Fibroblast of skin of right biceps (primary cell): ENCODE measurements at places on chromosomes 1 and 21.

DNA sequence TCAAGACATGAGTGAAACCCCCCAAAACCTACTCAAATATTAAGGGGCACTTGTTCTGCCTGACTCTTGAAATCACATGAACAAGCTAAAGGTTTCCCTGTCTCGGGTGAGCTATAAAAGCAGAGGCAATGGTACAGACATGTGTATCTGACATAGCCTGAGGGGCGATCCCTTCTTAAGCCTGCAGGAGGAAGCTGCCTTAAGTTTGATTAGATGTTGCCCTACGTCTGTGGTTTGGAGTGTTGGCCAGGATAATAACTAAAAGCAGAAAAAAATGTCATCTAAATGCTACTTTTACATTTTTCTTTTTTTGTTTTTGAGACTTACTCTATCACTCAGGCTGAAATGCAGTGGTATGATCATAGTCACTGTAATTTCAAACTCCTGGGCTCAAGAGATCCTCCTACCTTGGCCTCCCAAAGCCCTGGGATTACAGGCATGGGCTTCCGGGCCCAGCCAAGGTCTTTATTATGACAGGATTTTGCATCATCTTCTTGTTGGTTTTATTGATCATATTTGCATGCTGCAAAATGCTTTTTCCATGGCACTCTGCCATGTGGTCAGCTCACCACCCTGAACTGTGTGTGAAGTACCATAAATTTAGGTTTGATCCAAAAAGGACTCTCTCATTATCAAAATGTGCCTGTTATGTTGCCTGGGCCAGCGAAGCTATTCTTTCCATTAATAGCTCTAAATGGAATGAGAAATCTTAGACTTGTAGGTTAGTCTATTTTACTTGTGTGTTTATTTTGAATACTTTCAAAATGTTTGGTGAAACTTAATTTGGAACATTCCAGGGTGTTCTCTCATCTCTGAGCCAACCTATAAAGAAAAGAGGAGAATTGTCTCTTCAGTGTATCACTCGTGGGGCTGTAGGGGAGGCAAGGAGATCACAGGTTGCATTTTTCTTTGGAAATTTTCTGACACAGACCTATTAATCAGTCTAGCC, 15.0 kb upstream of the HMGN1 start:
- no peak for DNase-seq

- DNase-seq, result no peak
Measured at GRCh38 chr1:48741380-48741779, 35.3 kb downstream of the BEND5 start.

DNA sequence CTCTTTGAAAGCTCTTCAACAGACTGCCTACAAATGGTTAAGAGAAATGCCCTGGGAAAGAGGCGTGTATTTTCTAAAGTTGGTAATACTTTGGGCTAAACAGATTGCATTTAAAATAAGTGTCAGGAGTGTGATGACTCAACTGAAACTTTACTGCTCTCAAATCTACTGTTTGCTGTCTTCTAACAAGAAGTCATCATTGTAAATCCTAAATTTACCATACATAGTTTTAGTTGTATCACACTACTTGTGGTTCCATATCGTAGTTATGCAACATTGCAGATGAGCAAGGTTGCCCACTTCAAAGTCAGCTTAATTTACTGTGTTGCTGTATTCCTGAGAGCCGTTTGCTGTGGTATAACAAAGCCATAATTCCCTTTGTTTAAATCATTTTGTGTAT, 59.6 kb downstream of the RGS21 start:
- no peak for DNase-seq

DNA sequence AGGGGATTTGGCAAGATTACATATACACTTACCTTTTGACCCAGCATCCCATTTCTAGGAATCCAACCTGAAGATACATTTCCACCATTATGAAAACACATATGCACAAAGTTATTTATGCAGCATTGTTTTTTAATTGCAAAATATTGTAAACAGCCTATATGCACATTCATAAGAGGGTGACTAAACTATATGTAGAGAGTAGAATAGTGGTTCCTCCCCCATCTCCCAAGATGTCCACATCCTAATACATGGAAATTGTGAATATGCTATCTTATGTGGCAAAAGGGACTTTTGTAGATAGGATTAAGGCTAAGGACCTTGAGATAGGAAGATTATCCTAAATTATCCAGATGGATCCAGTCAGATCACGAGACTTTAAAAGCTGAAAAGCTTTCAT, 91.6 kb downstream of the CLEC20A start:
- DNase-seq, result no peak

DNA sequence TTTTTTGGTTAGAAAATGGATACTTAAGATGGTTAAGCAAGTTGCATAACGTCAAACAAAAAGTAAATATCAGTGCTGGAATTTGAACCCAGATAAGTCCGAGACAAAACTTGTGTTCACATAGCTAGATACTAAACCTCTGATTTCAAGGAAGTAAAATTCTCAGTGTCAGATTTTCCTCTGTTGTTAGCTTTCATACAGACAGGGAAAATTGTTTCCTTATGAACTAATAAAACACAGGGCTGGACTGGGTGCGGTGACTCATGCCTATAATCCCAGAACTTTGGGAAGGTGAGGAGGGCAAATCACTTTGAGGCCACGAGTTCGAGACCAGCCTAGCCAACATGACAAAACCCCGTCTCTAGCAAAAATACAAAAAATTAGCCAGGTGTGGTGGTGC, 51.3 kb downstream of the PCNX2 start:
- DNase-seq, result peak; percentile 47

DNA sequence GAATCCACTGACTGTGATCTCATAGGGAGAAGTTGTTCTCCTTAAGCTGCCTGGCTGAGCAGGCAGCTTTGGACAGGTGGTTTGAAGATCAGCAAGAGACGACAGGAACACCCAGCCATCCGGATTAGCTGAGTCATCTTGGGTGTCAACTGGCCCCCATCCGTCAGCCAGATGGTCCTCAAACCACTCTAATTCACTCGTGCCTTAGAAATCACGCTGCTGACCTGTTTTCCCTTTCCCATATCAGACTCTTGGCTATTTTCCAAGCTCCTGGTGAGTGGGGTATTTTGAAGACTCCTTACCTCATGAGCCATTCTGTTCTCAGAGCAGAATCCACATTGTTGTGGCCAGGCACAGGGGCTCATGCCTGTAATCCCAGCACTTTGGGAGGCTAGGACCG, 149.1 kb upstream of the L1TD1 start:
- DNase-seq, result peak; percentile 27

DNA sequence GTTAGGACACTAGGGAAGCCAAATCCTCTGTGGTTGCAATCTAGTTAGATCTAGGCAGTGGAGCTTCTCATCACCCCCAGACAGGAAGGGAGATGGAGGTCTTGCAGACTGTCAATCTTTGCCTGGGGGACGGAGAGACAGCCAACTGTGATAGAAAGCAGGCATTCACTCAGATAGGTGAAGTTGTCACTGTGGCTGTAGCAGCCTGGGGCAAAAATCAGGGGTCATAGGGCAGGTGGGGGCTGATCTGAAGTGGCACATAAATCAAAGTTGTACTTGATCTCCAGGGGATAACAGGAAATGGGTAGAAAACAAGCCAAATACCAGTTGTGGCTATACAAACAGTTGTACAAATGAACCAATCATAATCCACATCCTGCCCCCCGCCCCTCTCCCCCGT, 620.9 kb upstream of the USP24 start:
- no peak for DNase-seq

- DNase-seq, result no peak
Measured at GRCh38 chr1:174671826-174672225, 224.1 kb downstream of the GPR52 start.

DNA sequence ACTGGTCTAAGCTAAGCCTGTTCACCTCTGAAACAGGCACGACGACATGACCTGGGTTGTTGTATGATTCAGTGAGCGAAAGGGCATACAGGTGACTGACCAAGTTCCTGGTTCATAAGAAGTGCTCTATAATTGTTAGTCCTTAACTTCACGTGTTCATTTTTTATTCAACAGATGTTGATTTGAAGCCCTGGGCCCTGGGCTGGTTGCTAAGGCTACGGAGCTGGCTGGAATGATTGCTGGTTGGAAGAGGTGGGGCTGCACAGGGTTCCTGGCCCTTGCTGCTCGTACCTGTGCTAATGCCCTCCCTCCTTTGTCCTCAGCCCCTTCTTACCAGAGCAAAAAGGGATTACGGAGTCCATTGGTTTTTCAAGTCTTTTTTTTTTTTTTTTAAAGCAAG, 111.3 kb upstream of the CSF3R start:
- DNase-seq, result no peak

GRCh38 chr1:183648042-183648441, 5.1 kb downstream of the APOBEC4 start:
- DNase-seq, result no peak

DNA sequence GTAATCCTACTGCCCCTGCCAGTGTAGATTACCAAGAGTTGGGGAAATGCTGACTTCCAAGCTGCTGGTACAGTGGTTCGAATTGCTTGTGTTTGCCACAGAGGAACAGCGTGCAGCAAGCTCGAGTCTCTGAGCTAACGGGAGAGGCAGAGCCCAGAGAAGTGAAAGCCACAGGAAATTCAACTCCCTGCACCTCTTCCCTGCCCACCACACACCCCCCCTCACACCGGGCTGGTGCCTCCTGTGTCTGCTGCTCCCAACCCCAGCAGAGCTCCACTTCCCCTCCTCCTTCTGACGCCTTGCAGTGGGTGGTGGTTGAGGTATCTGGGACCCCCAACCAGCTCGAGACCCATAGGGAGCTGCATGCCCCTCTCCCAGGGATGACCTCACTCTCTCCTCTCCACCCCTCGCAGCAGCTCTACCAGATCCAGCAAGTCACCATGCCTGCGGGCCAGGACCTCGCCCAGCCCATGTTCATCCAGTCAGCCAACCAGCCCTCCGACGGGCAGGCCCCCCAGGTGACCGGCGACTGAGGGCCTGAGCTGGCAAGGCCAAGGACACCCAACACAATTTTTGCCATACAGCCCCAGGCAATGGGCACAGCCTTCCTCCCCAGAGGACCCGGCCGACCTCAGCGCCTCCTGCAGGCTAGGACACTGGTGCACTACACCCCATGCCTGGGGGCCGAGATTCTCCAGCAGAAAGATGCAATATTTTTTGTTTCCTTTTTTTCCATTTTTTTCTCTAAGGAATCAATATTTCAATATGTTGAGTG, 13.1 kb upstream of the KCNQ4 start:
- no peak for DNase-seq

DNA sequence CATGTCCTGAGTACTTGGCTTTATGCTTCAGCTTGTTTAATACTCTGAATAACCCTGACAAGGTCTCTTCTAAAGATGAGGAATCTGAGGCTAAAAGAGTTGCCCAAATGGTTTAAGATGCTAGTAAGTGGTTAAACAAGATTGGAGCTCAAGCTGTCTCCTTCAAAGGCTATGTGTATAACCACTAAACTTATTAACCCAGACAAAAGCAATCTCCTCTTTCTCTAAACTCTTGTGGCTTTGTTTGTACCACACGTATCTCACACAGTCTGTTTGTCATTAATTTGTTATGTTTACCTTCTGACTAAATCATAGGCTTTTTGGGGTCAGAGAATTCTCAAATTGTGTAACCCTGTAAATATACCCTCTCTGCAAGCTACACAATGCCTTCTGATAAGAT, 89.9 kb downstream of the HMCN1 start:
- DNase-seq, result no peak

DNA sequence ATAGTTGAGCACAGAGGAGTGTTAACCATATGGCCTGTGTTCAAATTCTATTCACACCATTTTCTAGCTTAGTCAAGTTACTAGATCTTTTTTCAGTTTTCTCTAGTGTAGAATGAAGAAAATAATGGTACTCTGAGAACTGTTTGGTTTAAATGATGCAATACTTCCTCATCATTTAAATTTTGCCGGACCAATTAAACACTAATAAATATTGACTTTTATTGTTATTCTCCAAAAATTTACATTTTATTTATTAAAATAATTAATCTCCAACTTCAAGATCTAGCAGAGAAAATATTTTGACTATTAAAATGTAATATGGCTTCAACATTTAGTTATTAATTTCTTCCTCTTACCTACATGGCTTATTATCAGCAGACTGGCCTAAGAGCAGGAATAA, 123.1 kb downstream of the OLFM3 start:
- DNase-seq, result no peak

- peak; percentile 74 for DNase-seq
Measured at GRCh38 chr1:181166377-181167196, 78.1 kb downstream of the IER5 start.

DNA sequence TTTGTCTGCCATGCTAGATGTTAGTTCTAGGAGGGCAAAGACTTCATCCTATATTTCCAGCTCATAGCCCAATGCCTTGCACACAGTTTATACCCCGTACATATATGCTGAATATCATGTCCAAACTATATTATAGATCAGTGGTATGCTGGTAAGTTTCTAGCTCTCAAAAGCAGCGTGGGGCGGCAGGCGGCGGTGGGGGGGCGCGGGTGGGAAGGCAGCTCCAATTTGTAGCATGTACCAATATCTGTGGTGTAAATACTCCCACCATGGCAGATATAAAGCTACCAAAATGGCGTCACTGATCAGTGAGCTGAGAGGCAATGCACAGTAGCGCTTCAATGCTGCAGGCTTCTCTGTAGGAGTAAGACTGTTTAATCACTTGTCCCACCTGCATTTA, 77.1 kb downstream of the PATJ start:
- DNase-seq, result no peak

DNA sequence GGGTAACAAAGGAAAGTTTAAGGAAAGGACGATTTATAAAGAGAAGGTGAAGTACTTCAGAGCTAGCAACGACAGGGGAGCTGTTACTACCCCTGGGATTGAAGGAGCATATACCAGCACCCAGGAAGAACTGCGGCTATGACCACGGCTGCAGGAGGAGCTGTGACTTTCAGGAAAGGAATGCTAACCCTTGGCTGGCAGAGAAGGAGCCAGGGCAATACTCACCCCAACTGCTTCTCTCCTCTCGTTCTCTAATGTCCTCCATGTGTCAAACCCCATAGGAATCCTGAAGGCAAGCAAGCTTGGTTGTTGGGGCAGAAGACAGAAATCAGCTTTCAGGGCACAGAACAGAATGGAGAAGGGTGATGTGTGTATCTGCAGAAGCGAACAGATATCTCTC, 120.5 kb downstream of the TMEM53 start:
- DNase-seq, result peak; percentile 41

DNA sequence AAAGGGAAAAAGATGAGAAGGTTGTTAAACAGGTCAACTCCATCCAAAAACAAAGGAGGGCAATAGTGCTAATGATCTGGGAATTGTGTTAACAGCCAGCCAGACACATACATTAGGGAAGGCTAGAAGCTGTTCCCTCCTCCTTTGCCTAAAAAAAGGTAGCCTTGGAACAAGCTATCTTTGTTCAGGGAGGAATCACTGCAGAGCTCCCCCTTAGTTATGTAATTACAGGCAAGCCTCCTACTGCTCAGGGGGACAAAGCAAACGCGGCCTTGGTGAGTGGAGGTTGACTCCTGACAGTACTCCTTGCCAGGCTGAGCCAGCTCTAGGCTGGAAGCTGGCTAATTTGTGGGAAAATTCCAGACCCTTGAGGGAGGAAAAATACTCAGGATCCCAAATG, 97.6 kb downstream of the VAV3 start:
- no peak for DNase-seq

- DNase-seq, result no peak
Measured at GRCh38 chr21:45518742-45519141, 23.5 kb downstream of the SLC19A1 start.
